ENCODE measurements at places on chromosomes 16 and 17. TPM values are rescaled to one million over a fixed set of nuclear protein-coding genes. Genes with fewer than 3 reads are reported as not detected.

The UNKL gene
- 6.3 TPM for total RNA-seq

The G6PC1 gene
- total RNA-seq: not detected

The HMOX2 gene
- total RNA-seq: 40.0 TPM

The CTRL gene
- total RNA-seq: 0.26 TPM

The SMTNL2 gene
- 1.5 TPM for total RNA-seq

The ATP6V0C gene
- total RNA-seq: 5.1 TPM

Measured in fibroblast of lung (primary cell).